Hematopoietic multipotent progenitor cell treated with erythropoietin and hydrocortisone succinate and interleukin-3 and kit ligand, for 17 days (in vitro differentiated cells): ENCODE measurements at places on chromosomes 2 and 18.

DNA sequence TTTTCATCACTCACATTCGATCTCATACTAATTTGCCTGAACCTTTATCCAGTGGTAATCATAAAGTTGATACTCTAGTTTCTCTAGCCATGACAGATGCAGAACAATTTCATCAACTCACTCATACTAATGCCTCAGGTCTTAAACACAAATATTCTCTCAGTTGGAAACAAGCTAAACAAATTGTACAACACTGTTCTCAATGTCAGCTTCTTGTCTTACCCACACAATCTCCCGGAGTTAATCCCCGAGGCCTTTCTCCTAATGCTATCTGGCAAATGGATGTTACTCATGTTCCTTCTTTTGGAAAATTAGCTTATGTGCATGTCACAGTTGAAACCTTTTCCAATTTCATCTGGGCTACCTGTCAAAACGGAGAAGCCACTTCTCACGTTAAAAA lies 11.5 kb upstream of the CNOT11 start:
- no peak for DNase-seq

- DNase-seq: no peak
These were observed 121.9 kb downstream of the TSN start for GRCh38 chr2:121877366-121877765.

DNA sequence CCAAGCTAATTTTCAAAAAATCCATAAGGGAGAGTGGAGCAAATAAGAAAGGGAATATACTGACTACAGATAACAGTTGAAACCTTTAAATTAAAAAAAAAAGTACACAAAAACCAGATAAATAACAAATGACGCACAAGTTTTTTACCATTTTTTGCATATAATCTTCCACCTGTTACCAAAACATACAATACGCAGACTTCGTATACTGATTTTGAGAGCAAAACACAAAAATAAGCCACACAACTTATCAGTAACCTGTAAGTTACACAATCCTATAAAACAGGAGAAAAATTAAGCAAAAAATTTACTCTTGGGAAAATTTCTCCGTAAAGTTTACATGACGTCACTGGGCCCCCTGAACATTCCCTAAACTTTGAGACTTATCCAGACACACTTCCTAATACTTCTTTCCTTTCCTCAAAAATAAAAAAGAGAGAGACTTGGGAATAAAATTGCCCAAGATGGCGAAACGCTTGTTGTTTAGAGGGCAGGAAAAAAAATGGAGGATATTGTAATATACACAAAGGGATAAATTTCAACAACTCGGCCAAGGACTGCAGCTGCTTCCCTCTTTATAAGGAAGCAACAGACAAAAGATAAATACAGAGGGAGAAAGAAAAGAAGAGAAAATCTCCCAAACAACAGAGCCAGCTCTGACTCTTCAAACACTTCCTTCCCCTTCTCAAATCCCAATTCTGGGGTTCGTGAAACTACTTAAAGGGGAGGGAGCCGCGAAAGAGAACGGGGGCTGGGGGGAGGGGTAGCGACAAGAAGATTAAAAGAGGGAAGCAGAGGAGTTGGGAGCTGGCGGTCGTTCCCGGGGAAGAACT lies 1.6 kb downstream of the BAZ2B start:
- peak; percentile 78 for DNase-seq

DNA sequence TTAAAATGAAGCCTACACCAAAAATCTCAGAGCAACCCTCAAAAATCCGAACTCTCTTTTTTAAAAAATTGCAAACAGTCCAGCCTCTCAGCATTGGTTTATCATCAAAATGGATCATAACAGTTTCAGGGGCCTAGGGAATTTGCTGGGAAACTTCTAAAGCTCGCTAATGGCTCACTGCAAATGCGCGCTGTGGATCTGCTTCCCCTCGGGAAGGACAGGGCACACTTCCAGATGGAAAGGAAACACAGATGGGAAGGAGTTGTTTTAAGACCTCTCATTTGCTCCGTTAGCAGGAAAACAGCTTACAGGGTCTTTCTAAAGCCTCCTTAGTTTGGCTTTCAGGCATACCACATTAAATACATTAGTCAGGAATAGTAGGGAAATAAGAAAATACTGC lies 27.2 kb downstream of the FECH start:
- no peak for DNase-seq

- DNase-seq: no peak
These were observed 77.5 kb downstream of the CDK15 start for GRCh38 chr2:201883606-201884369.

DNA sequence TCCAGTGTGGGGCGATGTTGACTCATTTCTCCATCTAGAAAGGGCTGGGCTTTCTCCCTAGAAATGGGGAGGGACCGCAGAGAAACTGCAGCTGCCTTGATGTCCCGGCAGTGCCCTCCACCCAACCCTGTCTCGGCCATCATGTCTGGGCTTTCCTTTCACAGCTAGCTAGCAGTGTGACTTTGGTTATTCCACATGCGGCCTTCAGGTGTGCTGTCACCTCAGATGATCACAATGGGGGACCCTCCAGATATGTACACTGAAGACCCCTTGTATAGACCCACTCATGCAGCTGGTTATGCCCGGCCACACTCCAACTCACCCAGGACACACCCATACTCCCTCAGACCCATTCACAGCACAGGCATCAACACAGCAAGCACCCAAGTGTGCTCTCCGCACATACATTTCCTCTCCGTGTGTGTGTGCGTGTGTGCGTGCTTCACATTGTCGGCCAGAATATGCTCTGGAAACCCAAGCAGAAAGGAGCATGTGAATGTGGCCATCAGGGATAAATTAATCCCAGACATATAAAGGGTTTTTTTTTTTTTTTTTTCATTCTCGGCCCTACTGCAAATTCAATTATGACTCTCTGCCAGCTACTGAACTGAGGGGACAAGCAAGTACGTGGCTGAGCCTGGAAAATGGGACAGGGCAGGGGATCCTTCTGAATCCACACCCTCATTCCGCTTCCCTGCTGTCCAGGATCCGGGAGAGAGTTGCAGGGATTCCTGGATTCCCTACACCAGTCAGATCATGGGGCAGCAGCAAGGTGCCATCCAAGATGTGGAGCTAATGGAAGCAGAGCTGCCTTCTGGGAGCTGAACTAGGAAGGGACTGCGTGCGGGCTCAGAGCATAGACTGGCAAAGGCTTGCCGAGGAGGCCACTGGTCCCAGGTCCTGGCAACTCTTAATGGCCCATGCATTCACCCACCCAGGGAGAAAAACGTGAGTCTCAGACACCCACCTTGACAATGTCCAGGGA lies 240.2 kb downstream of the DYSF start:
- no peak for DNase-seq

GRCh38 chr2:127614731-127615130 lies 31.2 kb upstream of the GPR17 start:
- DNase-seq: no peak

DNA sequence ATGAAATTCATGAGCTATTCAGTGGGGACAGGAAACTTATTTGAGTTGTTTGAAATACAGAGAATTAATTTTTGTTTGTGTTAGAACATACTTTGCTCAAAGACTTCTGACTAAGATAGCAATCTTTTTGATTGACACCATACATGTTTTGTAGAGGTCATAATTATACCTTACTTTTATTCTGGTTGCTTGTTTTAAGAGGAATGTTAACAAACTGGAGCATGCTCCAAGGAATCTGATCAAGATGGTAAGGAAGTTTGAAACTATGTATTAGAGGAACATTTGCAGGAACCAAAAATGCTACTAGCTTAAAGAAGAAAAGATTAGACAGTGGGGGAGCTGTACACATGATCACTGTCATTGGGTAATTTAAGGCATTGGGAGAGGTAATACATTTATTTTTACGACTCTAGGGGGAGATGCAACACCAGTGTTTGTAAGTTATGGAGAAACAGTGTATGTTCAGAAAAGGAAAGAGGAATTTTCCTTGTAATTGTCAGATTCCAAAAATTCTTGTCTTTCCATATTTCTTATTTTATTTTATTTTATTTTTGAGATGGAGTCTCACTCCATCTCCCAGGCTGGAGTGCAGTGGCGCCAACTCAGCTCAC lies 8.0 kb downstream of the AGFG1 start:
- peak; percentile 41 for DNase-seq

DNA sequence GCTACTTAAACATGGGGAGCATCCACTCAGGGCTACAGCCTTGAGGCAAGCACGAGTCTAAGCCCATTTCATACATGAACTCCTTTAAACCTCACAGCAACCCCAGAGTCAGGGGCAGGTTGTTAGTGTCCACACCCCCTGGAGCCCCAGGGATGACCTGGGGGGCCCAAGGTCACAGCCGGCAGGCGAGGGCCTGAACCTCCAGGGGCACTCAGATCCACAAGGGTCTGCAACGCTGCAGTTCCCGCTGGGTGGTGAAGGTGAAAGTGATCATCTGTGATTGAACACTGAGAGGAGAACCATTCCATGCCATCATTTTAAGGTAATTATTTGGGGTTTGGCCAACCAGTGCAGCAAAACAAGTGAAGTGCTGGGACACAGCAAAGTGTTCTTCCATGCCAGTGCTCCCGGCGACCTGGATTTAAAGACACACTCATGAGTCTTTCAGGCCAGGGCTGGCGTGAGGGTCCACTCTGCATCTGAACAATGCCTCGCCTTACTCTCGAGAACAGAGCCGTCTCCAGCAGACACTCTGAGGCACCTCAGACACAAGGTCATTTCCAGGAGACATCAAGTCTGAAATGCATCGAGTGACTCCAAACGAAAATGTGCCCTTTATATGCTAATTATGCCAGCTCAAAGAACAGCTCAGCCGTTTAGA lies 61.6 kb upstream of the SNTG2 start:
- no peak for DNase-seq

DNA sequence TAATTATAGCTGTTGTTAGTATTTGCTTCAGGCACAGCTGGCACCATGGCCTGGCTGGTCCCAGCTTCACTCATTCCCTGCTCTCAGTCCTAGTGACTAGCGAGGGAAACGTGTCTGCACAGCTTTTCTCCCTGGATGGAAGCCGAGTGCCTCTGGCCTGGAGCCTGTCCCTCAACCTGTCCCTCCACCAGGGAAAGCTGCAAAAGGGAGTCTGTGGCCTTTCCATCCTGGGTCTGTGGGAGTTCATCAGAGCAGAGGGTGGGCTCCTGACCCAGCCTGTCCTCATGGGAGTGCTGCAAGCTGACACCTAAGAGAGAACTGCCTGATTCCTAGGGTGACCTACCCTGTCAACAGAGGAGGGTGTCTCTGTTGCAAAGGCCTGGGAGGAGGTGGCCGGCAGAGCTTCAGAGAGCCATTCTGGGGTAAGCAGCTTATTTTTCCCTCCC lies 118.3 kb downstream of the CAPN13 start:
- no peak for DNase-seq

- DNase-seq: no peak
These were observed 2.7 kb downstream of the USP40 start for GRCh38 chr2:233563663-233564430.

GRCh38 chr2:132544006-132544630 lies 125.9 kb downstream of the LYPD1 start:
- DNase-seq: no peak

DNA sequence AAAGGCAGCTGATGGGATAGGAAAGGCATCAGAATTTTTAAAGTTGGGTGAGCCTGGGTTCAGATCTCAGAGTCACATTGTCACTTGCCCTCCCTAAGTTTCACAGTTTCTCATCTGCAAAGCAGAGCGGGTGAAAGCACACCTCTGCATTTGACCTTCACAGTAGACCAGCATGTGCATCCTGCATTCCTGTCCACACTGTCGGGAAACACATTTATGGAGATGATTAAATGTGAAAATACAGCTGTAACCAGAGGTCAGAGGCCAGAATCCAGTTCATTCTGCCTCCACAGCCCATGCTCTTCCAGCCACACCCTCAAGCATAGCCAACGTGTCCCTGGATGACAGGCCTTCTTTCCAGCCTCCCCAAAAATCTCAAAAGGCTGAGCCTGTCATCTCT lies 392.0 kb upstream of the MYT1L start:
- no peak for DNase-seq

- no peak for DNase-seq
These were observed 112.3 kb downstream of the MEP1B start for GRCh38 chr18:32301976-32302743.

DNA sequence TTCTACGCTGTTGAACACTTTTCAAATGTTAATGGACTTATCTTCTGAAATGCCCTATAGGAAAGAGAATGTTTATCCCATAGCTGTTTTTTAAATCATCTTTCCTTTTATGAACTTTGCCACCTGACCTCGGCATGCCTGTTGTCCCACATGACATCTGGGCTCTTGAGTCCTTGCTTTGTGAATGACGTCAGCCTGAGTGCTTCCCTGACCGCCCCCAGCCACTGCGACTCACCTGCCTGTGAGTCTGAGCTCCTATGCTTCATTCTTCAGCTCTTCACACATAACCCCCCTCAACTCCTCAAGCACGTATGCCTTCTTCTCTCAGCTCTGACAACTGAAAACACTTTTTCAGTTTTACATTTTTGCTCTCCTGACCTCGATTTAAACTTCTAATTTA lies 166.8 kb downstream of the DCDC2C start:
- no peak for DNase-seq

- DNase-seq: no peak
These were observed 179.7 kb downstream of the EVA1A start for GRCh38 chr2:75381032-75381431.

- no peak for DNase-seq
These were observed 57.4 kb downstream of the RHBDD1 start for GRCh38 chr2:226893216-226893615.

DNA sequence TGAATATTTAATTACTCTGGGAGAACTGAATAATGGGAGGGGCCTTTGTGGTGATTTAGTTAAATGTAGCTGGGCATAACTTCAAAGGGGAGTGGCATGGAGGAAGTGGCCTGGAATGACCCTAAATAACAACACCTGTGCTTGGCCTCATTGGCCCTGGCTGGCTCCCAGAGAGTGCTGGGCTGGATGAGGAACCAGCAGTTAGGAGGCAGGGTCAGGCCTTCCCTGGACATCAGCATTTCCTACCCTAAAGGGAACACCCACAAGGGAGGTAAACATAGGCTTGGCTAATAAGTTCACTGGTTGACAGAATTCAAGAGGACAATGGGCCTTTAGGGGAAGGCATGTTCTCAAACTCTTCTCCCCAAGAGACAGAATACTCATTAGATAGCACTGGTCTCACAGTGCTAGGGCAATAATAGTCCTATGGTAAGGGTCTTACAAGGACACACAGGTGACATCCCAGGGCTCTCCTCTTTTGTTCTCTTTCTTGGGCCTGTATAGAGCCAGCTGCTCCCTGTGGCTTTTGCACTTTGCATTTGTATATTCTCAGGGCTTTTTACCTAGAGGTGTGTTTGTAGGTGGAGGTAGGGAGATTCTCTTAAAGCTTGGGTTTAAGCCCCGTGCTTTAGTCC lies 106.8 kb downstream of the ZNF519 start:
- DNase-seq: no peak

GRCh38 chr18:48306838-48307237 lies 102.3 kb downstream of the ZBTB7C start:
- no peak for DNase-seq

- no peak for DNase-seq
These were observed 253.4 kb downstream of the TMX3 start for GRCh38 chr18:68461481-68462018.
